ENCODE measurements at places on chromosomes 4 and X. TPM values are rescaled to one million over a fixed set of nuclear protein-coding genes. Genes with fewer than 3 reads are reported as not detected.

The GABRA4 gene
- not detected for total RNA-seq

The SOWAHB gene
- total RNA-seq = not detected

The WDR17 gene
- total RNA-seq = 1.1 TPM

The PASD1 gene
- not detected for total RNA-seq

The C4orf51 gene
- total RNA-seq = not detected

Measured in naive thymus-derived CD4-positive, alpha-beta T cell (primary cell).